ENCODE measurements at places on chromosomes 7 and 10.

DNA sequence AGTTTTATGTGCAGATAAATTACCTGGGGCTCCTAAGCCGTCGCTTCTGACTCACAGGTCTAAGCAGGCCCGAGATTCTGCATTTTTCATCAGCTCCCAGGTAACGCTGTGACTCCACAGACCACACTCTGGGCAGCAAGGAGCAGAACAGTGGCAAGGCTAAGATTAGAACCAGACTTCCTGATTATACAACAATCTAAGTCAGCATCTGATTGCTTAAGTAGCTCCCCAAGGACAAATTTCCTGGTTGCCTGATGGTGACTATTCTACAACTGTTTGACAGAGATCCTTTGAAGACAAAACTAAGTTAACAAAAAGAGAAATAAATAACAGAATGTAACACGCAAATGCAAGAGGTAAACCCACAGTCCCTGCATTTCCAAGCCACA, 69.0 kb downstream of the CREB3L2 start:
- no peak for DNase-seq

DNA sequence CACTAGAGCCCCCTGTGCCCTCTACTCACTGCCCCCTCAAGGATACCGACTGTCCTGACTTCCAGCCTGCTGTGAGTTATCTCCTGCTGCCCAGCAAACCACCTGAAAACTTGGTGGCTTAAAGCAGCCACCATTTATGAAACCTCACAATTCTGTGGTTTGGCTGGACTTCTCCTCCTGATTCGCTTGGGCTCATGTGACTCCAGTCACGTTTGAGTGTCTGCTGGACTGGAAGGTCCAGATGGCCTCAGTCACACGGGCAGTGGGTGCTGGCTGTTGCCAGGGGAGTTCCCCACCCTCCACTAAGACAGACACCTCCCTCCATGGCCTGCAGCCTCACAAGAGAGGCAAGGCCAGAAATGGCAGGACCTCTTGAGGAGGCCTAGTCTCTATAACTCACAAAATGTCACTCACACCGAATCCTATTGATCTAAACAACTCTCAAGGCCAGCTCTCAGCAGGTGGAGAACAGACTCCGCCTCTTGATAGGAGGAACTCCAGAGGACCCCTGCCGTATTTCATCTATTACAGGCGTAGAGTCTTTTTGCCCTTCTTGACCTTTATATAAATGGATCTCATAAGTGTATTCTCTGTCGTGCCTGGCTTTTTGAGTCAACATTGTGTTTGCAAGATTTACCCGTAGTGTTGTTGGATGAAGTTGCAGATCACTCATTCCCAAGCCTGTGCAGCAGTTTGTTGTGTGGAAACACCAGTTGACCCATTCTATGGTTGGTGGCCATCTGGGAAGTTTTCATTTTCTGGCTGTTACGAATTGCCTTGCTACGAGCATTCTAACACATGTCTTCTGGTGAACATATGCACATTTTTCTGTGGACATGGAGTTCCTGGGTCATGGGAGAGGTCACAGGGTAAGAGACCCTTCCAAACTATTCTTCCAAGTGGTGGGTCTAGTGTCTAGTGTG, 48.3 kb downstream of the ZMIZ1 start:
- no peak for DNase-seq

- no peak for DNase-seq
Observed at GRCh38 chr7:129499999-129500398, 2.3 kb upstream of the SMKR1 start.

DNA sequence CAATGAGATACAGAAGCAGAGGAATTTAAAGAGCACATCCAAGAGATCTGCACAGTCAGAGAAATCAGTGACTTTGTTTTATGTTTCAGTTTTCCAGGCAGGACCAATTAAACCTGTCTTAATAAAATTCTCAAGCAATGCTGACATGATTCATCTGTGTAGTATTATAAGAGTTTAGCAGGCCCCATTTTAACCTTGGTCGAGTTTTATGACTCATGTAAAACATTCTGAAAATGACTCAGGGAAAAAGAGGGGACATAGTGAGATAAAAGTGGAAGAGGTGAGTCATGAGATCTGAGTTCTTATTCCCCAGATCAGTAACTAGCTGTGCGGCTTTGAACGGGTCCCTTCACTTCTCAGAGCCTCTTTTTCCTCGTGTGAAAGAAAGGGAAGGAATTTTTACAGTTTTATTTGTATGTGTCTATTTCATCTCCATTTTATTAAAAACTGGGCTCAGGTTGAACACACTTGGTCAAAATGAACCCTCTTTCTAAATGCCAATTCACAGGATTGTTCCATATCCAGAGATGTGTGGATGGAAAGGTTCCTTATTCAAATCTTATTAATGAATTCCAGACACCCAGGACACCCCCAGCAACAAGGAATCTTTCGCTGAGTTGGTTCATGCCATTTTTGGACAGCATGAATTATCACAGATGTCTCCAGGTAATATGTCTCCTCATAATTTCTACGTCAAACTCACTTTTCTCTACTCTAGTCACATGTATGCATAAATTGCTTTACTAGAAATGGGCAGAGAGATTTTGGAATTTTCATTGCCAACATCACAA, 143.2 kb downstream of the JAZF1 start:
- no peak for DNase-seq

- no peak for DNase-seq
Observed at GRCh38 chr7:119706608-119707007, 566.4 kb upstream of the KCND2 start.

GRCh38 chr7:142806022-142806356, 35.2 kb downstream of the PRSS2 start:
- no peak for DNase-seq

GRCh38 chr7:16066805-16067459, 354.4 kb downstream of the CRPPA start:
- no peak for DNase-seq

DNA sequence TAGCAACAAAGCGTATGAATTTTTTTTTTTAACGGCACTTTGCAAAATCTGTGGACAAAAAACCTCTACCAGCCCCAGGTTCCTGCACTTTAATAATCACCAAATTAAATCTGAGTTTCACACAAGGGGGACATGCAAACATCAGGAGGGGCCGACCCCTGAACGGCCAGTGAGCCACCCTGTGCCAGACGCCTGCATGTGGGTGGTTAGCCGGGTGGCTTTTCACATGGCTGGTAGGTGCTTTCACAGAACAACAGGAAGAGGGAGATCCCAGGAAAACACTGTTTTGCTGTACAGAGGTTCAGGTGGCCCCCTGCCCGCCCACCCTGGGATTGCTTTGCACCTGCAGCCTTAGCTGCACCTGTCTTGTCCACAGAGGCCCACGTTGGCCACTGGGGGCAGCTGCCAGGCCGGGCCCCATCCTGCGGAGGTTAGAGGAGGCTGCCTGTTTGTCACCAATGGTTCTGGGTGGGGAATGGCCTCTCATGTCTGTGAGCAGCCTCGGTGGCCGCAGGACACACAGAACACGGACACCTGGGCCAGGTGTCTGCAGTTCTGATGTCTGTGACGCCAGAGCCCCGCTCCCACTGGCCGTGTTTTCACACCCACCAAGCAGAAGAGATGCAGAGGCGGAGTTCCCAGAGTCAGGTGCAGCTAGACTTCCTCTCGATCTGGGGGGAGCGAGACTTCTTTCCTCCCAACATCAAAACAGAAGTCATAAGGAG, 107.7 kb downstream of the FAM53B start:
- DNase-seq = no peak

DNA sequence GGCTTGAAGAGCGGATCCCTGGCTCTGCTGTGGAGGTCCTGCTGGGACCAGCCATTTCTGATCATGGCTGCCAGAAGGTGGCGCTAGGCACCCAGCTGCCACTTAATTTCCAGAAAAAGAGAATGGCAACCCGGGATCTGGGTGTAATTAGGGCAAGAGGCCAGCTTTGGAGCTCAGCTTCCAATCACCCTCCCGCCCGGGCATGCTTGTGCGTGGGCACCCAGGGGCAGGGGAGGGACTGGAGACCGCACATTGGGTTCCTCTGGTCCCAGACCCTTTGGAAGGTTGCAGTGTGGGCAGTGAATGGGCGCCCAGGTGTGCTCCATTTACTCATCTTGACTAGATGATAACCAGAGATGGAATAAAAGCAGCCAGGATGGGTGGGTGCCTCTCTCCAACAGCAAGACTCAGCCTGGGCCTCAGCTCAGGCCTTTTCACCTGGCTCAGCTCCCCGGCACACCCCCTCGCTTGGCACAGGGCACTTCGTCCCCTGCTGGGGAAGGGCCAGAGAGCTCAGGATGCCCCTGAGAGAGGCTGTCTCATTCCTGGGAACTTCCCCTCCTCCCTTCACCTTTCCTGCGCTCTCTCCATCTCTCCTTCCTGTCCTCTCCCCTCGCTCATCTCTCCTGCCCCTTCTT, 14.7 kb downstream of the FAM241B start:
- peak; percentile 64 for DNase-seq

- DNase-seq = no peak
Observed at GRCh38 chr7:1961701-1962276, 271.0 kb downstream of the MAD1L1 start.

DNA sequence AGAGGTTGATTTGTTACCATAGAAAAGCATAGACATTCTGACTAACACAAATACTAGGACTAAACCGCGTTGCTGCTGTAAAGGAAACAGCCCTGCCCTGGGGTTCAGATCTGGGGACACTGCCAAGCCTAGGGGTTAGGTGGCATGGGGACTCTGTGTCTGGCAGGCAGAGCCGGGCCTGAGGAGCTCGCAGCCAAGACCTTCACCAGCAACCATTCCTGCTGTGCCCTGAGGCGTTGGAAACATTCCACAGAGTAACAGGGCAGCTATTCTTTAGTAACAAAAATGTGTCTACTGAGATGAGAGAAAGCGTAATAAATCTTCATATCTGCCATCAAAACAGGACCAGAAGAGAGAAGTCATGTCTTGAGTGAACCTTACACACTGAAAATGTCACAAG, 280.5 kb downstream of the POM121L12 start:
- DNase-seq = no peak

DNA sequence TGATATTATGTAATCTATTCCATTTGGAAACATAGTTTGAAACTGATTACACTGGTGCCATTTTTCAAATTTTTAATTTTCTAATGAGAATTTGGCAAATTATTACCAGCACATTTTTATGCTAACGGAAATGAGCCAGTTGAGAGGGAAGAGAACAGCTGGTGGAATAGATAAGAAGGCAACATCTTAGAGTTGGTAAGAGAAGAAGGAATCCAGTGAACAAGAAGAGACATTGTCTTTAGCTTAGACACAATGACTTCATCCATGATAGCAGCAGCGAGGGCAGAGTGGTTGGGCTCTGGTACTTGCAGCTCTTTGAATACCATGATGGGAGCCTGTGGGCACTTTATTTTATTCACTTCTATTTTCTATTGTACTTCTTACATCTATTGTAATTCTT, 89.6 kb downstream of the CHRM2 start:
- DNase-seq = no peak

GRCh38 chr7:73358590-73359275, 30.8 kb downstream of the FKBP6 start:
- DNase-seq = no peak

GRCh38 chr7:116802746-116803152, 59.6 kb upstream of the CAPZA2 start:
- no peak for DNase-seq

DNA sequence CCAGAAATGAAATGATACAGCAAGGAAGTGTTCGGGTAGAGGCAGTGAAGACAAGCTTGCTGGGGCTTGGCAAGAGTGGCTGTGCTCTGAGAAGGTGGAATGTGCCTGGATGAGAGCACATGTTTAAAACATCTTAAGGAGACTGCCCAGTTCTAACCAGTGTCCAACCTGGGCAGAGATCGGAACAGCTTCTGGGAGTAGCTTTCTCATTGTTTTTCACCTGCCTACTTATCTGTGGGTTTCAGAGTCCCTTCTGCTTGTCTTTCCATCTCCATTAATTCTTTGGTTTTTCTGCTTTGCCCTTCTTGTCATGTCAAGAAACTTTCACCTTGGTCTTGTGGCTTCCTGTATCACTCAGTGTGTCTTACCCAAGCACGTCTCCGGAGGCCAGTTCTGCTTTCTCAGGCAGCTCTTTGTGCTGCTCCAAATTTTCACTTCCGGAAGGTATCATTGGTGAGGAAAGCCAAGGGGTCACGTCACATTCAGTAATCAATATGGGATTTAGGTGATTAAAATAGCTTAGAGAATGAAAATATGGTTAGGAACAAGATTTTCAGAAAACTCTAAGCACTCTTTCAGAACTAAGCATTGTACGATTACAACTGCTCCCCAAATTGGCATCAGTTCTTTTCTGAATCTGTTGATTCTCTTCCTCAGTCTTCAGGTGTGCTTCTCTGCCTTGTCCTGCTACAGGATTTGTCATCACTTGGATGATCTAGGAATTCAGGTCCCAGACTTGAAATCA, 5.5 kb upstream of the LAMB4 start:
- no peak for DNase-seq

DNA sequence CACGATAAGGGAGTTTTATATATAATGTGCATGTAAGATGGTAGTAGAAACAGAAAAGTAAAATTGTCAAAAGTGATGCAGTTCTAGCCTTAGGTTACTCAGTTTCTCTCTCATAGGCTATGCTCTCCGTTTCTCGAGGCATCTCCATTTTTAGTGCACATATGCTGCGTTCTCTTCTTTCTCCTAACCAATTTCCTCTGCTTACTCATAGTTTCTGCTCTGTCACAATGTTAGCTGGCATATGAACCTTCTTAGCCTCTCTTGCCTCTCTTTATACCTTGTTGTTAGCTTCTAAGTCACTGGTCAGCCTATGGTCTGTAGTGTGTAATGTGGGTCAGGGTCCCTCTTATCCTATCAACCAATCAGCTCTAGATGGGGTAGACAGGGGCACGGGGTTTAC, 280.6 kb upstream of the ETV1 start:
- no peak for DNase-seq

GRCh38 chr10:121437596-121437995, 160.6 kb downstream of the FGFR2 start:
- no peak for DNase-seq

- no peak for DNase-seq
Observed at GRCh38 chr10:119343011-119343601, 135.7 kb downstream of the GRK5 start.

DNA sequence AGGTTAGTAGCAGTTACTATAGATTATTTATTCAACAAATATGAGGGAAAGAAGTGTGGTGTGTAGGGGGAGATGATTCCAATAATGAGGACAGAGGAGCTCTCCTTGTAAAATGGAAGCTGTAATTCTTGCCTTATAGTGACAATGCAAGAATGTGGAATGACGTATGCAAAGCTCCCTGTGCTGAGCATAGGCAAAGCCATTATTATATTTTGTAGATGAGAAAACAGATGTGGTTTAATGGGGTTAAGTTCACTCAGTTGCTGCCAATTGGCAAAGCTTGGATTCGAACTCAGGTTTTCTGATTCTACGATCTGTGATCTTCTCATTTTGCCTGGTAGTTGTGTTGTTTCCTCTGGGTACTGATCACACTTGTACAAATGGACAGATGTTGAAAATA, 153.3 kb downstream of the LSMEM1 start:
- no peak for DNase-seq

GRCh38 chr10:34811126-34811967, 3.7 kb downstream of the PARD3 start:
- DNase-seq = no peak

- no peak for DNase-seq
Observed at GRCh38 chr7:45181991-45182855, 24.6 kb downstream of the RAMP3 start.
